ENCODE measurements at places on chromosomes 1 and 21. TPM values are rescaled to one million over a fixed set of nuclear protein-coding genes. Genes with fewer than 3 reads are reported as not detected.

IPO13 gene
- total RNA-seq, result 25.8 TPM

GRCh38 chr1:68551459-68551858 lies 54.6 kb upstream of the DEPDC1 start:
- no peak for ATAC-seq

- ATAC-seq, result no peak
Measured at GRCh38 chr1:181604482-181605249, 121.3 kb downstream of the CACNA1E start.

GRCh38 chr1:79069828-79070227 lies 63.3 kb upstream of the ADGRL4 start:
- no peak for ATAC-seq

RAB25 gene
- not detected for total RNA-seq

DNA sequence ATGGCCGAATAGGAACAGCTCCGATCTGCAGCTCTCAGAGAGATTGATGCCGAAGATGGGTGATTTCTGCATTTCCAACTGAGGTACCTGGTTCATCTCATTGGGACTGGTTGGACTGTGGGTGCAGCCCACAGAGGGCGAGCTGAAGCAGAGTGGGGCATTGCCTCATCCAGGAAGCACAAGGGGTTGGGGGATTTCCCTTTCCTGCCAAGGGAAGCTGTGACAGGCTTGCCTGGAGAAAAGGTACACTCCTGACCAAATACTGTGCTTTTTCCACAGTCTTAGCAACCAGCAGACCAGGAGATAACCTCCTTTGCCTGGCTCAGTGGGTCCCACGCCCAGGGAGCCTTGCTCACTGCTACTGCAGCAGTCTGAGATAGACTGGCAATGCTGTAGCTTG lies 66.9 kb downstream of the HSD3B1 start:
- no peak for ATAC-seq

GRCh38 chr1:47841356-47841755 lies 155.8 kb downstream of the TRABD2B start:
- no peak for ATAC-seq

DNA sequence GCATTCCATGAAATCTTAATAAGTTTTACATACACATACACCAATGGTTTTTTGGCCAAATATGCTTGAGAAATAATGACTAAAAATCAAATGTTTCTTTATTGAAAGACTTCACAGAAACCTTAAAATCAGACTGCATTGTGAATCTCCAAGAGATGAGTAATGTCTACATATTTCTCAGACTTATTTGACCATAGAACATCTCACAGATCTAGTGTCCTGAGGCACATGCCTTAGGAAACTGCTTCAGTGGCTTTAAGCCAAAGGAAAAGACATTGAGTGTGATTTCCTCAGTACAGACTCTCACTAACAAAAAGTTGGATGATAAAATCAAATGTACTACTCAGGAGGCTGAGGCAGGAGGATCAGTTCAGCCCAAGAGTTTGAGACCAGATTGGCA lies 6.2 kb upstream of the C1orf105 start:
- ATAC-seq, result no peak

- peak; percentile 73 for ATAC-seq
Measured at GRCh38 chr1:111515291-111516004, 12.0 kb upstream of the ADORA3 start.

ADGRB2 gene
- total RNA-seq, result 4.5 TPM

DNA sequence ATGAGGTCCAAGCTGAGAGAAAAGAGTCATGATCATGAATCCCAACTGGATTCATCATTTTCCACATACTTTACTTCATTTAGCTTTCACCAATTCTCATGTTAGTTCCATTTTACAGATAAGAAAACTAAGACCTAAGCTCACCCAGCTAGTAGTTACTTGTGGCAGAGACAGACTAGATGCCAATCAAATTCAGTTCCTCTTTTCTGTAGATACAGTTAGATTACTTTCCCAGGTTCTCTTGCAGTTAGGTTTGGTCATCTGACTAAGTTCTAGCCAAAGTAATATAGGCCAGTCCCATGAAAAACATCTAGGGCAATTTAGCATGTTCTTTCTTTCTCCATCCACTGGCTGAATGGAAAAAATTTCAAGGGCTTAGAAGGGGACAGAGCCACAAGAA lies 8.9 kb upstream of the KCND3 start:
- ATAC-seq, result no peak

LGR6 gene
- 2.8 TPM for total RNA-seq

DNA sequence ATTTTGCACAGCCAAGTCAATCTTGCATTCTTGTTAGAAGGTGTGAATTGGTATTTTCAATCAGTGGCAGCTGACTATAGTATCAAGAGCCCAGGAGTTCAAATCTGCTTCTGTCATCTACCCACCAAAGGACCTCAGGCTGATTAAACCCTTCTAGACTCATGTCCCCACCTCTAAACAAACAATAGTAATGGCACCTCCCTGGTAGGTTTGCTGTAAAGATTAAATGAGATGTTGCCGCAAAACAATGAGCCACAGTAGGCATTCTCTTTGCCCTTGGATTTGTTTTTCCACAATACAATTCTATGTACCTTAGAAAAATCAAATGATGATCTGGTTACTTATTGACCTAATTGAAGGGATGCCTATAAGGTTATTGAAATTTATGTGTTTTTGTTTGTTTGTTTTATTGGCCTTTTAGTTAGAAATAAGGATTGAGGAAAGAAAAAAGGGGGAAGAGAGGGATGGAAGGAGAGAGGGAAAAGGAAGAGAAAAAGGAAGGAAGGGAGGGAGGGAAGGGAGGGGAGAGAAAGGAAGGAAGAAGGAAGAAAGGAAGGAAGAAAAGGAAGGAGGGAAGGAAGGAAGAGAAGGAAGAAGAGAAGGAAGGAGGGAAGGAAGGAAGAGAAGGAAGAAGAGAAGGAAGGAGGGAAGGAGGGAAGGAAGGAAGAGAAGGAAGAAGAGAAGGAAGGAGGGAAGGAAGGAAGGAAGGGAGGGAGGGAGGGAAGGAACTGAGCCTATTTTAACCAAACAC lies 110.7 kb downstream of the ETS2 start:
- ATAC-seq, result no peak

DNA sequence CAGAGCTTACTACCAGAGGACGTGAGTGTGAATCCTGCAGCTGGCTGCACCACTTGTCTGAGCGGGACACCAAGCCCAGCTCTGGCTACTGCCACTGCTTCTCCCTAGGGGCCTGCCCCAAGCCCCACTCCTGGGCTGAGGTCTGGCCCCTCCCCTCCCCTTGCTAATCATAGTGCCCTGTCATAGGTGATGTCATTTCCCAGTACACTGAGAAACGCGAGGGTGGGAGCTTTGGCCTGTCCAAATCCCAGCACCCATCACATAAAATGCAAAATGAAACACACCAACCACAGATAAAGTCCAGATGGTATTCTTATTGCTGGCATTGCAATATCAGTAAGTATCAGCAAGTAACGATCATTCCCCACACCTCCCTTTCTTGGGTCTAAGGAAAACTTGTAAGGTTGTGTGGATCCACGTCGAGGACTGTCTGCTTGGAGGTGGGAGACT lies 77.7 kb downstream of the TOMM20 start:
- ATAC-seq, result no peak

GRCh38 chr1:116692879-116693278 lies 25.3 kb upstream of the IGSF3 start:
- no peak for ATAC-seq

- ATAC-seq, result no peak
Measured at GRCh38 chr1:245969283-245969682, 537.8 kb downstream of the SMYD3 start.

AMPD1 gene
- total RNA-seq, result not detected

- ATAC-seq, result no peak
Measured at GRCh38 chr1:223022641-223023473, 120.2 kb downstream of the TLR5 start.

DNA sequence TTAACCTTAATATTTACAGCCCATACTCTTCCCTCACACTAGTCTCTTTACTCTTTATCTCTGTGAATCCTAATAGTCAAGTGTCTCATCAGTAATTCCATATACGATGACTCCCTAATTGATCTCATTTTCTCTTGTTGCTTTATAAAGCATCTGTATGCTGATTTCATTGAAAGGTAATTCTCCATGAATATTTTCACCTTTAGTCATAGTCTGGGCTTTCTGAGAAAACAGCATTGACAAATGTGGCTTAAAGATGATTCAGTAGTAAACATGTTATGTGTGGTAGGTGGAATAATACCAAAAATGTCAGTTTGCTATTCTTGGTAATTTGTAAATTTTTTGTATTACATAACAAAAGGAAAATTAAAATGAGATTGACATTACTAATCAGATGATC lies 1176.5 kb downstream of the NCAM2 start:
- ATAC-seq, result no peak

- ATAC-seq, result no peak
Measured at GRCh38 chr1:168918860-168919741, 187.4 kb upstream of the ATP1B1 start.

CRB1 gene
- 0.54 TPM for total RNA-seq

- no peak for ATAC-seq
Measured at GRCh38 chr1:182137546-182137945, 76.0 kb upstream of the ZNF648 start.

DNA sequence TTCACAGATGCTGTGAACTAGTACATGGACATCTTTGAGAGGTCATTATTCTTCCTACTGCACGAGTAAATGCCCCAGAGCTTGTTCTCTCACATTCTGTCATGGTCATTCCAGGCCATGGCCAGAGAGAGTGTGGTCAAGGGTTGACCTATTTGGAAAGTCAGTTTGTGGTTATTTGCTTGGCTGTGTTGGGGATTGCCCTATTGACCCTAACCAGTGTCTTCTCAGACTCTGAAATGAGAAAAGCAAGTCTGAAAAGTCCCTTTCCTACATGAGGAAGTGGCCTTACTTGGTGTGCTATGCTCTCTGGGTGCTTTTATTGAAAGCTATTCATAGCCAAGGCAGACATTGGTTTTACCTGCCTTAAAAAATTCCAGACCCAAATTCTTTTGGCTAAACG lies 26.6 kb downstream of the CLIC6 start:
- ATAC-seq, result no peak

- no peak for ATAC-seq
Measured at GRCh38 chr1:153396461-153396860, 5.6 kb upstream of the S100A8 start.

GRCh38 chr1:4564051-4564450 lies 90.4 kb upstream of the AJAP1 start:
- no peak for ATAC-seq

DNA sequence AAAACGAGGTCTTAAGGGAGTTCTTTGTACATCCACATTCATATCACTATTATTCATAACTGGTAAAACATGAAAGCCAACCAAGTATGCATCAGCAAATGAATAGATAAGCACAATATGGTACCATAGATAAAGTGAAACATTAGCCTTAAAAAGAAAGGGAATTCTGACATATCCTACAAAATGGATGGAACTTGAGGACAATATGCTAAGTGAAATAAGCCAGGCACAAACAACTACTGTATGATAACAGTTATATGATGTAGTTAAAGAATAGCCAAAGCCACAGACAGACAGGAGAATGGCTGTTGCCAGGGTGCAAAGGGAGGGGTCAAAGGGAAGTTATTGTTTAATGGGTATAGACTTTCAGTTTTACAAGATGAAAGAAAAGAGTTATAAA lies 148.9 kb downstream of the EIF4G3 start:
- ATAC-seq, result no peak

DNA sequence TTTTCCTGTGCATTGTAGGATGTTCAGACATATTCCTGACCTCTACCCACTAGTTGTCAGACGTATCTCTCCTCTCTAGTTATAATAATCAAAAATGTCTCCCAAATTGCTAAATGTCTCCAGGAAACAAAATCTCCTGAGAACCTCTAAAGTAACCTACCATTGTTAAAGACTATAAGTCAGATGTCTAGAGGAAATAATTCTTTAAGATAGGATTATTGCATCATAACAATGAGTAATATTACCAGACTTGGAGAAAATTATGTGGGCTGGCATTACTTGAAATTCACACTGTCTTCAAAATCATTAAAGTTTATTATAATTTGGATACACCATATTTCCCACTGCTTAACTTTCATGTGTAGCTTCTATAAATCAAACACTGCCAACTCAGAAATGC lies 643.0 kb upstream of the ADGRL2 start:
- no peak for ATAC-seq

DNA sequence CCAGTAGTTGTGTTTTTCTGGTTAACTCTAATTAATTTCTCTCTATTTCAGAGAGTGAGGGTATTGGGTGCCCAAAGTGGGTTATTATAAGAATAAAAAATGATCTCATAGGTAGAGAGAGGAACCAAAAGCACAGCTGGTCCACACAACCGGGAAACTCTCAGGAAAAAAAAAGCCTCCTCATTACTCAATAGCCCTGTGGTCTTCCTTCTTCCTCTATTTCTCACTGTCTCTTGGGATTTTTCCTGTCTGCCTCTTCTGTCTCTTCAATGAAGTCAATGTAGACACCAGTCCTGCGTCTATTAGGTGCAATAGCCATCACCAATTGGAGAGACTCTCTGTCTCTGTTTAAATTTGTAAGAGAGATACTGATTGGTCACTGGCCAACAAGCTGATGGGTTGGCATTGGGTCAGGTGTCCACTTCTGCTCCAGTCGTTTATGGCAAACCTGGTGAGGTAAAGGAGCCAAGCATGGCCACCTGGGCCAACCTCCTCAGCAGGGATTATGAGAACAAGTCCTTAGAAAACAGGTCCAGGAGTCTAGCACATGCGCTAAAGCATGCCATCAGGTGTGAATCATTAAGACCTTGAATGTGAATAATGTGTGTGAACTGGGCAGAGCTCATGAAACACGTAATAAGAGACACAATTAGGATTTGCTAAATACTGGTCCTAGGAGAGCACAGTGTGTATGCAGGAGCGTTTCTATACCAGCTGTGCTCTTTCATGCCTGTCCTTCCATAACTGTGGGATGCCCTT lies 443.0 kb upstream of the RUNX1 start:
- ATAC-seq, result no peak

TMEM240 gene
- total RNA-seq, result 12.0 TPM

DNA sequence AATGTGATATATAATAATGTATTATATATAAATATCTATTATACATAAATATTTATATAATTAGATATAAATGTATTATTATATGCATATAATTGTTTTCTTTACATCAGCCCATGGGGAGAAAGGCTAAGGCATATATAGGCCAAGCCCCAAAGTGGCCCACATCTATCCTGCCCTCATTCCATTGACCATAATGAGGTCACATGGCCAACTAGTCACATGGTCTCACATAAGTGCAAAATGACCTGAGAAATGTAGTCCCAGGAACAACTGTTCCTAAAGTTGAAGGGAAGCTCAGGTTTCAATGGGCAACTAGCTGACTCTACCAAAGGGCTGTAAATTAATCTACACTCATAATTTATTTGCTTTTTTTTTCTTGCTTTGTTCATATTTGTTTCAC lies 14.5 kb upstream of the CCDC185 start:
- ATAC-seq, result no peak

- ATAC-seq, result no peak
Measured at GRCh38 chr1:240151136-240151735, 59.6 kb downstream of the FMN2 start.

- no peak for ATAC-seq
Measured at GRCh38 chr21:34765619-34766018, 96.8 kb downstream of the CLIC6 start.

Measured in gastroesophageal sphincter (tissue), 4 donors.